Pancreas (tissue), 10 donors: ENCODE measurements at places on chromosomes 2 and 18.
A peak's percentile ranks its signal among the peaks of the same experiment; 100 is the strongest.

DNA sequence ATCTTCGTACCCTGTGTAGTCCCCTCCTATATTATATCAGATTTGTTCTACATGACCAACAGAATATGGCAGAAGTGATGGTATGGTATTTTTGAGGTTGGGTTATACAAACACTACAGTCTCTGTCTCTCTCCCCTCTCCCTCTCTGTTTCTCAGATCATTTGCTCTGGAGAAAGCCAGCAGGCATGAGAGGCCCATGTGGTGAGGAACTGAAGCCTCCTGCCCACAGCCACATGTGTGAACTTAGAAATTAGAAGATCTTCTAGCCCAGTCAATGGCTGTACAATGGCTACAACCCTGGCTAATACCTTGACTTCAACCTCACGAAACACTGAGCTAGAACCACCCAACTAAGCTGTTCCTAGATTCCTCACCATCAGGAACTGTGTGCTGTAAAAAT is 250.6 kb downstream of the SMAD2 start:
- no peaks in the 10 kb centered on the region for H3K36me3 ChIP-seq
- no peak for DNase-seq
- no peaks in the 10 kb centered on the region for H3K27me3 ChIP-seq
- no peaks in the 10 kb centered on the region for H3K4me1 ChIP-seq

GRCh38 chr2:122028371-122029100 is 273.1 kb downstream of the TSN start:
- no peaks in the 10 kb centered on the region for H3K27me3 ChIP-seq
- no peak overlapping the region for H3K4me3 ChIP-seq
- no peak overlapping the region for H3K27ac ChIP-seq
- no peaks in the 10 kb centered on the region for H3K4me1 ChIP-seq

DNA sequence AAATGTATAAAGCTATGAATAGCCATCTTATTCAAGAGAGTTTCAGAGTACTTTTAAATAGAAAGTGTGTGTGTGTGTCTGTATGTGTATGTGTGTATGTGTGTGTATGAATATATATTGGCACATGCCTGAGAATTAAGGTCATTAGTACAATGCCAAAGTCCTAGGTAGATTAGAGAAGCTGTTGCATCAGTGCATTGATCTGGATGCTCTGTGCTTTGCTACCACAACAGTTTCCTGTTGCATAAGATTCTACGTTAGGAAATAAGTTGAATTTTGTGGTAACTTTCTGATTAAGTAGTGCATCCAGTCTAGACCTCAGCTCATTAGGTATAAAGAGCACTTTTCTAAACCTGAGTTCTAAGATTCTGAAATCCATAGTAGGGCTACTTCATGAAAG is 1102.8 kb upstream of the KLHL29 start:
- no peak overlapping the region for H3K27ac ChIP-seq
- peaks cover 3% of the 10 kb centered on the region for H3K27me3 ChIP-seq
- no peaks in the 10 kb centered on the region for H3K36me3 ChIP-seq
- DNase-seq: no peak

DNA sequence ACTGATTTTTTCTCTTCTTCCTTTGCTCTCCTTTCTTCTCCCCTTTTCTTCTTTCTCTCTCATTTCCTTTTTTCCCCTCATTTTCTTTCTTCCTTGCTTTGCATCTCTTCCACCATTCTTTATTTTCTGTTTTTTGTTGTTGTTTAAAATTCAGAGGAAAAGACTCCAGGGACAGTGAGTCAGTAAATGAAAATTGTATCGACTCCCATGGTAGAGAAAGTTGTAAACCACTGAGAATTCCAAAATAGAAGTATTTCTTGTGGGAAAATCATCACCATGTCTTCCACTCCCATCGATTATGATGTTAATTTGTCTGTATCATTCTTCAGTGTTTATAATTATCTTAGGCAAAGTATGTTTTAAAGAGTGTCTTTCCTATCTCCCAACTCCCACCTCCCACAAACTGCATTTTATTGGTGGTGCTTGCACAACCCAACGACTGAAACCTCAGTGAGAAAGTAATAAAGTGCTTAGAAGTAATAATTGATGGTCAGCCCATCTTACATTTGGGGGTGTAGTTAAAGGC is 134.3 kb downstream of the IRS1 start:
- no peak overlapping the region for H3K27ac ChIP-seq
- H3K4me3 ChIP-seq: no peak overlapping the region
- DNase-seq: no peak

GRCh38 chr18:10377956-10378355 is 76.5 kb upstream of the APCDD1 start:
- no peak for DNase-seq
- H3K36me3 ChIP-seq: no peaks in the 10 kb centered on the region
- no peaks in the 10 kb centered on the region for H3K27me3 ChIP-seq

GRCh38 chr18:8525692-8526091 is 83.5 kb upstream of the RAB12 start:
- no peak overlapping the region for H3K4me3 ChIP-seq
- no peak overlapping the region for H3K27ac ChIP-seq
- DNase-seq: no peak
- H3K4me1 ChIP-seq: no peaks in the 10 kb centered on the region

GRCh38 chr2:145909175-145909755 is 1389.3 kb upstream of the ZEB2 start:
- H3K27ac ChIP-seq: no peak overlapping the region
- no peak for DNase-seq
- H3K36me3 ChIP-seq: no peaks in the 10 kb centered on the region
- no peaks in the 10 kb centered on the region for H3K4me1 ChIP-seq
- no peak overlapping the region for H3K4me3 ChIP-seq

DNA sequence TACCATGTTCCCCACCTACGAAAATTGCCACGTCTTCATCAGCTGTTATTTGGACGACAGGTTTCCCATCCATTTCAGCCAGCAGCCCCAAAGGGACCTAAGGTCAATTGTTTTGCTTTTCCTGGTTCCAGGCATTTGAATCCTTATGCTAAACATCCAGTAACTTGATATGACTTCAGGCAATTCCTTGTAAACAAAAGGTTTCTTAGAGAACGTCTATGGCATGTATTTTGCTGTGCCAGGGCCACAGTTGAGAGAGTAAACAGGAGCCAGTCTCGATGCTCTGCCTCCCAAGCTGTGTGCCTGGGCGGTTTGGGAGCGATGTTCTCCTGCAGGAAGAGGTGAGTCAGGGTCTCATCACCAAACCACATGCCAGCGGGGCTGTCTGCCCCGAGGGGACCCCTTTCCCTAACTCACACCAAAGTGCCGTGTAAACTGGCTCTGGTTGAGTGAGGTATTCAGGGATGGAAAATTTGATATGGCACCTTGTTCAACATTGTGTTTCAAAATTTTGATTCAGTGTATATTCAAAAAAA is 12.9 kb upstream of the MC5R start:
- H3K27ac ChIP-seq: no peak overlapping the region
- no peaks in the 10 kb centered on the region for H3K27me3 ChIP-seq
- H3K4me1 ChIP-seq: peaks cover 15% of the 10 kb centered on the region
- no peaks in the 10 kb centered on the region for H3K36me3 ChIP-seq
- DNase-seq: no peak
- H3K4me3 ChIP-seq: no peak overlapping the region

DNA sequence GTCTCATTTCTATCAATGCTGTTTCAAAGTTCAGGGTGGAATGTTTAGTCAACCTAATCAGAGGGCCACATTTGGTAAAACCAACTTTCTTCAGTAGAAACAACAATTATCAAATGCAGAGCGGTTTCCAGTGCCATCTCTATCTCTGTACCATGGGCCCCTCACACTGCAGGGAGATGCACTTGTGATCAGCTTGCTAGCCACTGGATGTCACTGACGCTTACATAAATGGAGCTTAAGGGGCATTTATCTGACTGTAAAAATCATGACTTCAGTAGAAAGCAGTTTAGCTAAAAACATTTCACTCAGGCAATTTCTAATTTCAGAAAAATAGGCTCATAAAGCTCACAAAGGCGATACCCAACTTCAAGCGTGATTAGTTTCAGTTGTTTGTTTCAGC is 678.0 kb downstream of the ZEB2 start:
- no peak for DNase-seq
- no peak overlapping the region for H3K27ac ChIP-seq
- no peaks in the 10 kb centered on the region for H3K4me1 ChIP-seq
- H3K4me3 ChIP-seq: no peak overlapping the region

DNA sequence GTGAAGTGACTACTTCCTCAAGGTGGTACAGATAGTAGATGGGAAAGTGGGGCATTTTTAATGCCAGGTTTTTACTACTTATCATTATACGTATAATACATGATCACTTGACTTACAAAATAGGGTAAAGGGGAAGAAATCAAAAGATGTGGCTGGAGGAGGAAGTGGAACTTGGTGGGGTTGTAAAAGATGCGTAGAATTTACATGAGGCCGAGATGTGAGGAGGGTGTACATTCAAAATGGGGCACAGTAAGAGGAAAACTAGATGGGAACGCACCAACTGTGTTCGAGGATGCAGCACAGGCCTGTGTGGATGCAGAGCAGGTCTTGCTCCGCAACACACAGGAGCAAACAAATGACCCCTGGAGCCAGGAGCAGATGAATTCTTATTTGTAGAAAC is 403.3 kb downstream of the TXNL1 start:
- H3K4me1 ChIP-seq: no peaks in the 10 kb centered on the region
- H3K4me3 ChIP-seq: no peak overlapping the region
- no peaks in the 10 kb centered on the region for H3K27me3 ChIP-seq
- no peak overlapping the region for H3K27ac ChIP-seq

- no peak overlapping the region for H3K27ac ChIP-seq
- H3K27me3 ChIP-seq: no peaks in the 10 kb centered on the region
- H3K36me3 ChIP-seq: no peaks in the 10 kb centered on the region
- no peak for DNase-seq
- no peaks in the 10 kb centered on the region for H3K4me1 ChIP-seq
Observed at GRCh38 chr2:143357966-143358365, 228.7 kb downstream of the ARHGAP15 start.

- no peaks in the 10 kb centered on the region for H3K27me3 ChIP-seq
- H3K36me3 ChIP-seq: no peaks in the 10 kb centered on the region
- no peak for DNase-seq
- no peaks in the 10 kb centered on the region for H3K4me1 ChIP-seq
- no peak overlapping the region for H3K4me3 ChIP-seq
- H3K27ac ChIP-seq: no peak overlapping the region
Observed at GRCh38 chr18:47748093-47748796, 182.2 kb downstream of the SMAD2 start.

DNA sequence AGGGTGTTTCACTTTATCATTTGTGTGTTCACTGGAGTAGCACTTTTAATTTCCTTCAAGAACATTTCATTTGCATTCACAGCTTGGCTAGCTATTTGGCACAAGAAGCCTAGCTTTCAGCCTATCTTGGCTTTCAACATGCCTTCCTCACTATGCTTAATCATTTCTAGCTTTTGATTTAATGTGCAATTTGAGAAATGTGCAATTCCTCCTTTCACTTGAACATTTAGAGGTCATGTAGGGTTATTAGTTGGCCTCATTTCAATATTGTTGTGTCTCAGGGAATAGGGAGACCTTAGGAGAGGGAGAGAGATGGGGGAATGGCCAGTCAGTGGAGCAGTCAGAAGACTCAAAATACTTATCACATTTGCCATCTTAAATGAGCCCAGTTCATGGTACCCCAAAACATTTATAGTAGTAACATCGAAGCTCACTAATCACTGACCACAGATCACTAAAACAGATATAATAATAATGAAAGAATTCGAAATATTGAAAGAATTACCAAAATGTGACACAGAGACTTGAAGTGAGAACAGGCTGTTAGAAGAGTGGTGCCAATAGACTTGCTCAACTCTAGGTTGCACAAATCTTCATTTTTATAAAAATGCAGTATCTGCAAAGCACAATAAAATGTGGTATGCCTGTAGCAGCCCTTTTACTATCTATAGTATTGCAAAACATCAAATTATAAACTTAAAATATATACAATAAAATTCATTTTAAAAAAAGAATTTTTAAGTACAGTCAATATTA is 561.2 kb downstream of the METTL4 start:
- H3K27ac ChIP-seq: no peak overlapping the region
- H3K4me3 ChIP-seq: no peak overlapping the region
- H3K36me3 ChIP-seq: no peaks in the 10 kb centered on the region
- no peaks in the 10 kb centered on the region for H3K4me1 ChIP-seq
- no peaks in the 10 kb centered on the region for H3K27me3 ChIP-seq

- no peak overlapping the region for H3K4me3 ChIP-seq
- no peaks in the 10 kb centered on the region for H3K27me3 ChIP-seq
- no peaks in the 10 kb centered on the region for H3K36me3 ChIP-seq
- H3K27ac ChIP-seq: no peak overlapping the region
- no peaks in the 10 kb centered on the region for H3K4me1 ChIP-seq
- no peak for DNase-seq
Observed at GRCh38 chr2:38123911-38124310, 48.0 kb upstream of the CYP1B1 start.

DNA sequence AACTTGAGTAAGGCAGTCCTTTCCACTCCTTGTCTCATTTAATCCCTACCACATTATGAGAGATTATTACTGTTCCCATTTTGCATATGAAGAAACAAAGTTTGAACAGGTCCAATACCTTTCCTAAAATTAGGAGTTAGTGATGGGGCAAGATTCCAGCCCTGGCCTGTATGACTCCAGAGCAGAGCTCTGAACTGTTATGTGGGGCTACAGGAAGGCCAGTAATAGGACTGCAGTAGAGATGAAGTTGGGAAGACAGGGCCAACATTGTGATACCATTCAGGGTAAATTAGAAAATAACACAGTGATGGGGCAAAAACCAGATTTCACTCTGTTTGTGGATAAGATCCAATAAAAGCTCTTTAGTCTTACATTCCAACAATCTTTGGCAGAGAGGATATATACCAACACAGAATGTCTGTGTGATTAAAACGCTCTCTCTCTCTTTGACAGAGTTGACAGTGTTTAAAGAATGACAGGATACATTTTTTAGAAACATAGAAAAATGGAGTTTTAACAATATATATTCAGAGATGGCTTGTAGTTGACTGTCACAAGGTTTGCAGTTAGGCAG is 22.7 kb downstream of the KATNAL2 start:
- H3K27me3 ChIP-seq: no peaks in the 10 kb centered on the region
- no peak overlapping the region for H3K4me3 ChIP-seq
- no peak overlapping the region for H3K27ac ChIP-seq
- DNase-seq: no peak

GRCh38 chr18:22272242-22272641 is 102.9 kb downstream of the GATA6 start:
- H3K4me3 ChIP-seq: no peak overlapping the region
- no peak for DNase-seq
- H3K4me1 ChIP-seq: no peaks in the 10 kb centered on the region
- no peaks in the 10 kb centered on the region for H3K36me3 ChIP-seq
- no peak overlapping the region for H3K27ac ChIP-seq

GRCh38 chr2:74327199-74327598 is 16.0 kb downstream of the SLC4A5 start:
- no peak for DNase-seq
- no peak overlapping the region for H3K4me3 ChIP-seq
- no peaks in the 10 kb centered on the region for H3K27me3 ChIP-seq
- no peaks in the 10 kb centered on the region for H3K36me3 ChIP-seq

GRCh38 chr2:154945984-154946383 is 247.5 kb downstream of the KCNJ3 start:
- no peak overlapping the region for H3K27ac ChIP-seq
- H3K36me3 ChIP-seq: no peaks in the 10 kb centered on the region
- H3K4me3 ChIP-seq: no peak overlapping the region
- H3K27me3 ChIP-seq: no peaks in the 10 kb centered on the region
- H3K4me1 ChIP-seq: no peaks in the 10 kb centered on the region
- DNase-seq: no peak

GRCh38 chr2:10124538-10125045 is 2.1 kb downstream of the RRM2 start:
- peaks cover 12% of the 10 kb centered on the region for H3K4me1 ChIP-seq
- H3K27me3 ChIP-seq: no peaks in the 10 kb centered on the region
- H3K4me3 ChIP-seq: no peak overlapping the region
- H3K36me3 ChIP-seq: no peaks in the 10 kb centered on the region
- H3K27ac ChIP-seq: no peak overlapping the region
- peak; percentile 52 for DNase-seq

GRCh38 chr2:173161040-173161439 is 85.4 kb downstream of the MAP3K20 start:
- H3K4me3 ChIP-seq: no peak overlapping the region
- H3K27me3 ChIP-seq: no peaks in the 10 kb centered on the region
- peaks cover 21% of the 10 kb centered on the region for H3K4me1 ChIP-seq
- H3K27ac ChIP-seq: no peak overlapping the region
